ENCODE measurements at places on chromosomes 12 and 14. TPM values are rescaled to one million over a fixed set of nuclear protein-coding genes. Genes with fewer than 3 reads are reported as not detected.

ST8SIA1 gene
- total RNA-seq = 1.0 TPM

RFX4 gene
- not detected for total RNA-seq

OVCH1 gene
- total RNA-seq = not detected

TC2N gene
- total RNA-seq = 3.0 TPM

TDP1 gene
- 40.2 TPM for total RNA-seq

KDM2B gene
- 23.8 TPM for total RNA-seq

DNAJC22 gene
- 1.0 TPM for total RNA-seq

TPI1 gene
- 2,208 TPM for total RNA-seq

ENDOU gene
- total RNA-seq = not detected

SLC35F4 gene
- total RNA-seq = not detected

ZNF219 gene
- 18.6 TPM for total RNA-seq

RTL1 gene
- not detected for total RNA-seq

AP1G2 gene
- 55.4 TPM for total RNA-seq

TAS2R30 gene
- 0.07 TPM for total RNA-seq

MEG3 gene
- 7.2 TPM for total RNA-seq

CALM1 gene
- 509 TPM for total RNA-seq

COQ10A gene
- 10.9 TPM for total RNA-seq

TAOK3 gene
- 8.8 TPM for total RNA-seq

B4GALNT1 gene
- total RNA-seq = 0.14 TPM

PPP1R1A gene
- 11.1 TPM for total RNA-seq

GALNT16 gene
- 0.35 TPM for total RNA-seq

LIN7A gene
- total RNA-seq = 2.2 TPM

LMNTD1 gene
- total RNA-seq = not detected

ANO4 gene
- 0.86 TPM for total RNA-seq

GALNT8 gene
- 1.5 TPM for total RNA-seq
